ENCODE measurements at places on chromosomes 2 and 18. TPM values are rescaled to one million over a fixed set of nuclear protein-coding genes. Genes with fewer than 3 reads are reported as not detected.

Gene DCDC2C
- polyA plus RNA-seq = not detected

Gene TCF4
- polyA plus RNA-seq = 29.0 TPM

Gene HOXD8
- polyA plus RNA-seq = not detected

Gene NTSR2
- polyA plus RNA-seq = not detected

Gene PAX8
- 1.1 TPM for polyA plus RNA-seq

Gene STARD6
- not detected for polyA plus RNA-seq

Gene DTNA
- polyA plus RNA-seq = 10.8 TPM

Gene TRIM54
- 0.15 TPM for polyA plus RNA-seq

Gene CHRNG
- not detected for polyA plus RNA-seq

Gene HK2
- 18.7 TPM for polyA plus RNA-seq

Gene SLC11A1
- polyA plus RNA-seq = 0.07 TPM

Gene KCNG3
- polyA plus RNA-seq = not detected

Gene POTEC
- not detected for polyA plus RNA-seq

Gene UGT1A1
- polyA plus RNA-seq = not detected

Gene MYL12B
- 816 TPM for polyA plus RNA-seq

Gene TEKT4
- polyA plus RNA-seq = not detected

Gene FZD7
- 90.9 TPM for polyA plus RNA-seq

Gene DYNAP
- not detected for polyA plus RNA-seq

Gene NCOA1
- polyA plus RNA-seq = 6.7 TPM

Gene ACMSD
- polyA plus RNA-seq = not detected

Gene SCG2
- 0.46 TPM for polyA plus RNA-seq

Gene TRAK2
- 13.1 TPM for polyA plus RNA-seq

Gene PUM2
- 18.8 TPM for polyA plus RNA-seq

Gene MATN3
- 2.2 TPM for polyA plus RNA-seq

Gene MXD1
- 3.7 TPM for polyA plus RNA-seq

Gene ARHGEF33
- polyA plus RNA-seq = 0.20 TPM

Gene MAP3K20
- polyA plus RNA-seq = 27.5 TPM

Gene PXDN
- polyA plus RNA-seq = 332 TPM

Gene SEMA4C
- 25.5 TPM for polyA plus RNA-seq

Gene CXCR2
- not detected for polyA plus RNA-seq

Gene CMPK2
- polyA plus RNA-seq = 0.11 TPM

Gene IL37
- polyA plus RNA-seq = 0.15 TPM

Gene UGT1A9
- not detected for polyA plus RNA-seq

Gene COL6A3
- 964 TPM for polyA plus RNA-seq
